Pancreas (tissue), 10 donors: ENCODE measurements at places on chromosomes 3 and 15. TPM values are rescaled to one million over a fixed set of nuclear protein-coding genes. Genes with fewer than 3 reads are reported as not detected.

The COL7A1 gene
- polyA plus RNA-seq = 12.6 TPM

The GOLGA6A gene
- not detected for polyA plus RNA-seq

The ARHGEF3 gene
- 11.8 TPM for polyA plus RNA-seq

The MOBP gene
- not detected for polyA plus RNA-seq

The CYFIP1 gene
- 29.0 TPM for polyA plus RNA-seq
